ENCODE measurements at places on chromosomes 5 and 9. TPM values are rescaled to one million over a fixed set of nuclear protein-coding genes. Genes with fewer than 3 reads are reported as not detected.
A peak's percentile ranks its signal among the peaks of the same experiment; 100 is the strongest.

The SNX2 gene
- 71.0 TPM for total RNA-seq

The DAPK1 gene
- 47.5 TPM for total RNA-seq

The FAM221B gene
- total RNA-seq: not detected

The TMEM252 gene
- total RNA-seq: not detected

The SLC36A3 gene
- total RNA-seq: not detected

The SNCAIP gene
- total RNA-seq: 5.4 TPM

The MAMDC4 gene
- total RNA-seq: 8.3 TPM

The PCDHGB5 gene
- total RNA-seq: 2.0 TPM

The FRMPD1 gene
- not detected for total RNA-seq

DNA sequence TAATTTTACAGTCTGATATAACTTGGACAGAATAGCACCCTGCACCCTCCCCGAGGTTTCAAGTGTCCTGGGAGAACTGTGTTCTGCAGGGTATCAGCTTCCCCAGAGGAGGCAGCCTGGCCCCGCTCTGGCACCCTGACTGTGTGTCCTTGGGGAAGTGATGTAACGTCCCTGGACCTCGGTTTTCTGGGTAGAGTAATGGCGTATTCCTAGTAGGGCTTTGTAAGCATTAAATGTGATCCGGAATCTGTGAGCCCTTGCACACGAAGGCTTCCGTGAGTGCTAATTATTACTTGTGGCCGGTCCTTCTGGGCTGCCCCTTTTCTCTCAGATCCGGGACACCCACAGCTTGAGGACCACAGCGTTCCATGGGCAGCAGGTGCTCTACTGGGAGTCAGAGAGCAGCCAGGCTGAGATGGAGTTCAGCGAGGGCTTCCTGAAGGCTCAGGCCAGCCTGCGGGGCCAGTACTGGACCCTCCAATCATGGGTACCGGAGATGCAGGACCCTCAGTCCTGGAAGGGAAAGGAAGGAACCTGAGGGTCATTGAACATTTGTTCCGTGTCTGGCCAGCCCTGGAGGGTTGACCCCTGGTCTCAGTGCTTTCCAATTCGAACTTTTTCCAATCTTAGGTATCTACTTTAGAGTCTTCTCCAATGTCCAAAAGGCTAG lies 1.0 kb upstream of the CACFD1 start:
- DNase-seq: peak; percentile 36

GRCh38 chr9:126170286-126170823 lies 156.3 kb upstream of the MVB12B start:
- DNase-seq: no peak

- DNase-seq: no peak
Measured at GRCh38 chr5:143207058-143207457, 196.4 kb downstream of the NR3C1 start.

DNA sequence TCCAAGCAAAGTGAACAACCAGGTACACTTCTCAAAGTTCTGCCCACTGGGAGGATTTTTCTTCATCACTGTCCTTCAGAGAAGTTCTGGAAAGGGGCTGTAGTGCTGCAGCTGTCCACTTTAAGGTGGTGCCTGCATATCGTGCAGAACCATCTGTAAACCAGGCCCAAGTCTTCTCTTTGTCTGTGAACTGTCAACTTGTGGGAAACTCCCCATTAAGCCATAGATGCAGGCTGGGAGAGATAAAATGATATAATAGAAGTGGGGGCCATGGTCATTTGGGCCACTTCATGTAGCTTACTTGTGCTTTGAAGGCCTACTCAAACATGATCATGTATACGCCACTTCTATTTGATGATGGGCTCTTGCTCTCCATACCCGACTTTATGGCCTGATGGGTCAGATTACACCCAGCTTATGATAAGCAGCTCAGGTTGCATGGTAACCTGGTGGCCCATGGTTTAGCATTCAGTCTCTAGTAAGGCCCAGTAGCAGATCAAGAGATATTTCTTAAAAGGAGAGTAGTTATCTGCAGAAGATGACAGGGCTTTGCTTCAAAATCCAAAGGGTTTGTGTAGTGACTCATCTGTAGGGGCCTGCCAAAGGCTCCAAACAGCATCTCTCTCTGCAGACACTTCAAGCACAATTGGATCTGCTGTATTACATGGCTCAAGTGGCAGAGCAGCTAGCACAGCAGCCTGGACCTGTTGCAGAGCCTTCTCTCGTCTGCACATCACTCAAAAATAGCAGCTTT lies 15.7 kb upstream of the BTF3 start:
- DNase-seq: no peak

GRCh38 chr5:85337435-85337834 lies 952.8 kb upstream of the EDIL3 start:
- DNase-seq: no peak

GRCh38 chr9:101167490-101168134 lies 139.1 kb downstream of the PLPPR1 start:
- no peak for DNase-seq

DNA sequence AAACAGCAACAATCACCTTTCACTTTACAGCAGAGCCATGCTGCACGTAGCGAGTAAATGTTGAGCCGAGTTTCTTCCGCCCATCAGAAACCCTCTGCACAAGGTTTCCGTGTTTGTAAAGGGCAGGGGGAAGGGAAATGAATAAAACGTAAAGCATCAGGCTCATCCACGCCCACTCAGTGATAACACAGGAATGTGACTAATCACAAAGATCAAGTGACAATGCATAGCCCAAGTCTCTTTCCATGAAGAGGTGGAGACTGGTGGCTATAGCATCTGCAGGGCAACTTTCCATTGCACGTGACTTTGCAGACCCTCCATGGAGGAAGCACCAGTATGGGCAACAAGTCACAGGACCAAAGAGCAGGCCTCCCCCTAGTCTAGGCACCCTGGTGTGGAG lies 56.6 kb downstream of the CAMSAP1 start:
- no peak for DNase-seq

- DNase-seq: no peak
Measured at GRCh38 chr5:139134906-139135305, 63.3 kb downstream of the SIL1 start.

- DNase-seq: no peak
Measured at GRCh38 chr9:76900884-76901440, 5.0 kb downstream of the PRUNE2 start.

- DNase-seq: no peak
Measured at GRCh38 chr9:87894998-87895625, 12.4 kb downstream of the SPATA31E1 start.

DNA sequence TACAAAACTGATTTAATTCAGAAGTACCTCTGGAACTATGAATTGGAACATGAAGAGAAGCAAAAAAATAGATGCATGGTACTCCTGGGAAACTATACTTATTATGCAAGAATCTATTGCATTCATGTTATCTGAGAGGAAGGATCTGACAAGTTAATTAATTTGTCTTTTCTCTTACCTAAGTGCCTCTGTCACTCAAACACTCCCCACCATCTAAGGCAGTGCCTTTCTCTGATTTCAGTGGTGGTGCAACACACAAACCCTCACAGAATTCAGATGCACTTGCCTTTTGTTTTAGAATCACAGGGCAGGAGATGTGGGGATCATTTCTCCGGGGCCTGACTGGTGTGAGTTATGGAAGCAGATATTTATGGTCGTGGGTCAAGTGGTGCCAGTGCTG lies 52.5 kb upstream of the C9orf72 start:
- no peak for DNase-seq

- DNase-seq: no peak
Measured at GRCh38 chr9:89379508-89380115, 61.3 kb downstream of the SECISBP2 start.

DNA sequence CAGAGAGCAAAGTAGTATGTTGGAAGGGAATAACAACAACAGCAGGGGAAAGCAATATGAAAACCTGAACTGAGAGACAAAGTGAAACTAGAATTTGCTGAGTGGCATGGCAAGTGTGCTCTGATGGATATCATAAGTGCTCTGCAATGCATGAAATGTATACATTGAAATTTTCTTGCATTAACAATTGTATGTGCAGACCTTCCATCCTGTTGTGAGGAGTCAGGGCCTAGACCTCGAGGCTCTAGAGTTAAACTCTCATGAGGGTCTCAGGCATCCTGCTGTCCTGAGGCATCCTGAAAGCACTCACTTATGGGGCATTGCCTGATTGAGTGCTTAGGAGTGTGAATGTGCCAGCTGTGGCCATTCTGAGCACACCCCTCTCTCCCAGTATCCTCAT lies 1.1 kb downstream of the ECM2 start:
- peak; percentile 7 for DNase-seq

DNA sequence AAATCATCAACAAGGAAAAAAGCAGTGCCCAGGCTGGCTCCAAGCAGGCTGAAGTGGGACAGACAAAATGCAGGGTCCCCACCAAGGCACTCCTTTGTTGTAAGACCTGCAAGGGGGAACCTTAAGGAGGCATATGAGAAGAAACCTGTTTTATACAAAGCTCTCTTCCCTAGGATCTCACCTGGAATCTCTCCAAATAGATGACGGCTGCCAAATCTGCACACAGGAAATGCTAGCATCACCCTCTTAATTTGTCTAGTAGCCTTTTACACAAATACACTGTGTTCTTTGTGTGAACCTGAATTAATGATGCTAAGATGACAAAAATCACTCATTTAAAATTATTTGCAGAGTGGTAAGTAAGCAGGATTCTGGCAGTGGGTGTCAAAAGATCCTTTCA lies 280.2 kb downstream of the SPOCK1 start:
- DNase-seq: no peak

GRCh38 chr5:44847206-44847852 lies 38.6 kb downstream of the MRPS30 start:
- DNase-seq: peak; percentile 15

DNA sequence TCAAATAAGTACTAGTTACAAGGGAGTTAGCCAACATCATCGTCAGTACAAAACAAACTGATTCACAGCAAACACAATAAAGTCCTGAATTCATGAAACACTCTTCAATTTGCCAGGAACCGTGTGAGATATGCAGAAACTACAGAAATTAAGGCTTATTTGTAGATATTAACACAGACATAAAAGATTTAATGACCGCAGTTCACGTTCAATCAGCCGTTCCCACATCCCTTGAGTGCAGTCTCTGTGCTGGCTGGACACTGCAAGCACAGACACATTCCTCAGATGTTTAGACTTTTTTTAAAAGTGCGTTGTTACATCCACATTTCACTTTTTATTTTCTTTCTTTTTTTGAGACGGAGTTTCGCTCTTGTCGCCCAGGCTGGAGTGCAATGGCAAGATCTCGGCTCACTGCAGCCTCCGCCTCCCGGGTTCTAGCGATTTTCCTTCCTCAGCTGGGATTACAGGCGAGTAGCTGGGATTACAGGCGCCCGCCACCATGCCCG lies 566 bp upstream of the CEP78 start:
- peak; percentile 16 for DNase-seq

- no peak for DNase-seq
Measured at GRCh38 chr9:121966706-121967105, 126.4 kb downstream of the TTLL11 start.

DNA sequence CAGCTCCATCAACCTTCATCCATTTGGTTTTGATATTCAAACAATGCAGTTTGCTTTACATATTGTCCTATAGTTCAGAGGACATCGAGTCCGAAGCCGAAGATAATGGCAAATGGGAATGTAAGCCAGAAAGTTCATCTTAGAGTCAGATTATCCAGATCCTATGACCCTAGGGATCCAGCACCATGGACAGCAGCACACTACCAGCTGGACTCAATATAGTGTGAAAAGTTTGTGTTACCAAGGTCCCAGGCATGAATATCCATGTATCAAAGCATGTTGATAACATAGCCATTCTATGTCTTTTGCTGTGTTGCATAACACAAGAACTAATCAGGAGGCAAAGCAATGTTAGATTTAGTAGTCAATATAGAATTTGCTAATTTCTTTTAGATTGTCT lies 46.3 kb downstream of the FSTL4 start:
- DNase-seq: peak; percentile 76

GRCh38 chr9:106233116-106233515 lies 538.8 kb downstream of the TMEM38B start:
- DNase-seq: no peak

- DNase-seq: no peak
Measured at GRCh38 chr9:134600836-134601638, 40.6 kb upstream of the COL5A1 start.

- no peak for DNase-seq
Measured at GRCh38 chr9:135901031-135901758, 6.2 kb downstream of the CAMSAP1 start.

DNA sequence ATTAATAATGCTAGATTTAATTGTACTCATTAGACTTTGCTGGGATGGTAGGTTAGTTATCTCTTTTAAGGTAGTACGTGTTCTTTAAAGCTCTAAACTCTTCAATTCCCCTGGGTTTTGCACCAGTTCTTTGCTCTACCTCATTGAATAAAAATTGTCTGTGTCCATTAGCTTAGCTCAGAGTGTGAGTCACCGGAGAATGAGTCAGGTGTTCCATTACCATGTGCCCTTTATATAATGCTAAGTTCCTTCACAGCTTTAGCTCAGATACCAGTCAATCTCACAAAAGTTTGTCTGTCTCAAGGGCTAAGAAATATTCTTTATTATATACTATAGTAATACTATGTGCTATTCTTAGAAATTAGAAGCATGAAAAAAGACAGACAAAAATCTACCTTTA lies 339.4 kb downstream of the PRELID2 start:
- no peak for DNase-seq

DNA sequence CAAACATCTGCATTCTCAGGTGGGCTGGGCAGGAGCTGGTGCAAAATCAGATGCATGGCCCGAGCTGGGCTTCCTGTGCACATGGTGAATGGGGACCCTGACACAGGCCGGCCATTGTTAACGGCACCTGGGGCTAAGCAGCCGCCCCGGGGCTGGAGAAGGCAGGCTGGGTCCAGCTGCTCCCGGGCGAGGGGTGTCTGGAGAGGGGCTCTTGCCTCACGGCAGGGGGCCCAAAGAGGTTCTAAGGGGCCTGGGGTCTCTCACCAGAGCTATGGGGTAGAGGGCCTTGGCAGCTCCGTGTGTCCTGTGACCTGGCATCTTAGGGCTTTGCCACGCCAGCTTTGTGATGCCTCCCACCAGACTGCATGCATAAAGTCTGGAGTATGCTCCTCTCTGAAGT lies 5.1 kb upstream of the QSOX2 start:
- no peak for DNase-seq

- no peak for DNase-seq
Measured at GRCh38 chr9:134382733-134383132, 56.5 kb downstream of the RXRA start.

GRCh38 chr9:136901516-136902258 lies 15.4 kb downstream of the TRAF2 start:
- no peak for DNase-seq

All from neural progenitor cell (in vitro differentiated cells).